ENCODE measurements at places on chromosomes 1 and 21.

DNA sequence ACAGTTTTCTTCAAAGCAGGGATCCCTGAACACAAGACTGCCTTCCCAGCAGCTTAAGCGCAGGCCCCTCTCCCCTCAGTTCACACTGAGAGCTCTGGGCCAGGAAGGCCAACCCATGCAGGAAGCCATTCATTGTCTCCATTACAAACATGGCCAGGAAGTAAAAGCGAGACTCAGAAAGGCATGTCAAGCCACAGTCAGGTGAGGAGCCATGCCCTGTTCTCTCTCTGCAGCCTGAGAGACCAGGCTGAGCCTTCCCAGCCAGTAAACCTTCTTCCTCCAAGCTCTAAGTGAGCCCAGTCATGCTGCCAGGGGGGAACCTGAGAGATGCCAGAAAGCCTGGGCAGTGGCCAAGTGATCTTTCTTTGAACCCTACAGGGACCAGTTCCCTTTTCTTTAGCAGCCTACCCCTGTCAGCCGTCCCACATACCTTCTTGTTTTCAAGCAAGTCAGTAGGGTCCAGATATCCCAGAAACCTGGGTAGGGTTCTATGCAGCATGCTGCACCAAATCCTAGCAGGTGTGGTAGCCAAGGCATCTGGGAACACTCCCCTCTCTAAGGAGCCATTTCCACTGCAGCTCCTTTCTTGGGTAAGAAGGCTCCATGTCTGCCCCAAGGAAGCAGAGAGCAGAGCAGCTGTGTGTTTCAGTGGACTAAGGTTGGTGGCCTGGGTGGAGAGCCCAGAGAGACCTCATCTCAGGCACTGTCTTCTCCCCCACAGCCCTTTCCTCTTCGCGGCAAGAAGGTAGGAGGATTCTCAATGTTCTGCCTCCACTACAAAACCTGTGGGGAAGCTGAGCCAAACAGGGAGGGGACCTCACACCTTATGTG is 977 bp downstream of the TRAF3IP3 start:
- DNase-seq, result no peak

DNA sequence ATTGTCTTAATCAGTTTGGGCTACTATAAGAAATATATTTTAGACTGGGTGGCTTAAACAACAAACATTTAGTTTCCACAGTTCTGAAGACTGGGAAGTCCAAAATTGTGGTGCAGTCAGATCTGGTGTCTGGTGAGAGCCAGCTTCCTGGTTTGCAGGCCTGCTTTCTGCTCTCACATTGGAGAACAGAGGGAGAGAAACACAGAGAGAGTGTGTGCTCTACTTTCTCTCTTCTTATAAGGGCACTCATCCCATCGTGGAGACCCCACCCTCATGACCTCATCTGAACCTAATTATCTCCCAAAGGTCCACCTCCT is 4.1 kb downstream of the LEPR start:
- DNase-seq, result no peak

- no peak for DNase-seq
Observed at GRCh38 chr21:35929901-35930300, 130.4 kb downstream of the SETD4 start.

GRCh38 chr21:26397545-26397944 is 175.5 kb downstream of the CYYR1 start:
- no peak for DNase-seq

- DNase-seq, result no peak
Observed at GRCh38 chr1:116360429-116361173, 12.4 kb upstream of the ATP1A1 start.

- no peak for DNase-seq
Observed at GRCh38 chr1:188170411-188170810, 1341.7 kb downstream of the PLA2G4A start.

GRCh38 chr1:224785622-224786021 is 143.9 kb upstream of the DNAH14 start:
- DNase-seq, result no peak

DNA sequence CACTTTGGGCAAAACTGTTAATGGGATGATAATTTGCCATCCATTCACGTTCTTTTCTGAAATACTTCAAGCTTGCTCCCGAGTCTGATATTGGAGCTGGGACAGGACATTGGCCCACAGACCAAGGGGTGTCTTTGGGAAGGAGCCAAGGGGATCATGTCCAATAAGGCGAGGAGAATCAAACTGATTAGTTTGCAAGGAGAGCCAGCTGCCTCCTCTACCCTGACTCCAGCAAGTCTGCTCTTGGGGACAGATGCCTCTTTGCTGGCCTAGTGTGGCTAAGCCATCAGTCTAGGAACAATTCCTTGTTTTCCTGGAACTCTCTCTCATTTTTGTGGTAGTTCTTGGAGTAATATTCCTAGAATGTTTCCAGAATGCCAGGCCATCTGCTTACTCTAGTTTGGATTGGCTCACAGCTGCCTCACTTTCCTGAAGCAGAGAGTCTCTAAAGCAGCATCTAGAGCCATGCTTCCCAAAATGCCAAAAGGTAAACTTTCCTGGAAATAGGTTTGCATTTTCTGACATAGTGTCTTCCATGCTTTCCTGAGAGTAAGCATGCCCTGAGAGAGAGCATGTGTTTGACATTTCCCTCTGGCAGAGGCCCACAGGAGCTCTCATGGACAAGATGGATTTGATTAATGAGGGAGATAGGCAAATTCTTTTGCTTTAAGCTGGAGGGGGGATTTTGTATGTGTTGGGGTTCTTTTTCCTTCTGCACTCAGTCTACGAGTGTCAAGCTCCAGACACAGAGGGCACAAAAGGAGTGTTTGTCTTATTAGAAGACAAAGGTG is 145.6 kb downstream of the GDAP2 start:
- no peak for DNase-seq

DNA sequence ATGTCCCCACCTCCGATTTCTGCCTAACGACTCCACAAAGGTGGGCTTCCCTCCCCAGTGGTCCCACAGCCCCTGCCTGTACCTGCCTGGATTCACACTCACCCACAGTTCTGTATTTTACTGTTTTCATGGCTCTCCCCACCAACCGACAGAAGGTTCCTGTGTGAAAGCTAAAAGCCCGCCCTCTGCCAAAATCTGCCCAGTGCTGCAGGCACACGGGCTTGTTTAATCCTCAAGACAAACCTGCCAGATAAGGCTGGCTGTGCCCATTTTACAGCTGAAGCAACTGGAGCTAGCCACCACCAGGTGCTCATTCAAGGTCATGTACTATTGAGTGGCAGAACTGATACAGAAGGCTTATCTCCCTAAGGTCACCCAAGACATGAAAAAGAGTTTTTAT is 114.5 kb downstream of the HIVEP3 start:
- no peak for DNase-seq

GRCh38 chr1:211543025-211543424 is 35.9 kb downstream of the SLC30A1 start:
- DNase-seq, result no peak

GRCh38 chr1:178881950-178882349 is 11.1 kb upstream of the ANGPTL1 start:
- no peak for DNase-seq

GRCh38 chr21:30579346-30579745 is 10.9 kb downstream of the KRTAP22-2 start:
- no peak for DNase-seq

DNA sequence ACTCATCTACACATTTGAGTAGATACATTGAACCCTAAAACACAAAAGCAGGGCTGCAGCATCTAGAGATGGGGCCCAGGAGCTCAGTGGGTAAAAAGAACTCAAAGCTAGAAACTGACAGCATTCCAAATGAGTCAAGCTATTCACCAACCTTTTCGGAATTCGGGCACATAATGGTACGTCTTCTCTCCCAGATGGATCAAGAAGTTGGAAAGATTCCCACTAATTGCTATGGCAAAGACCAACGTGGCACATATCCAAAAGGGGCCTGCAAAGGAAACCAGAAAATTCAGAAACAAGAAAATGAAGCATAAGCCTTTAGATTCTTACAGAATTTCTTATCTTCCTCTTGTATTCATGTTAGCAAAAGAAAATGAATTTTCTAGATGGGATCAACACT is 18.4 kb downstream of the YIPF1 start:
- no peak for DNase-seq

DNA sequence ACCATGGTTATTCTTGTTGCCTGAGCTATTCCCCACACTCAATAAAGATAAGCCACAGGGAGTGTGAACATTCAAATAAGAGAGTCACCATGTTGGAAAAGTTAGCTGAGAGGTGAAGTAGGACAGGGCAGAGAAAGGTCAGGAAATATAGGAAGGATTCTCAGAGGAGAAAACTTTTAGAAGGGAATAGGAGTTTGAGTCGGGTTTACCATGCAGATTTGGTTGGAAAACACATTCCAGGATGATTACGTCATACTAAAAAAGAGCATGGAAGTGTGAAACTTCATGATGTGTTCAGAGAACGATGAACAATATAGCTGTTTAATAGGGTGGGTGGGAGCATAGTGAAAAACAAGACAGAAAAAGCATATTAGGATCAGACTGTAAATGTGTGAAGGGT is 1125.3 kb upstream of the ADGRL2 start:
- no peak for DNase-seq

DNA sequence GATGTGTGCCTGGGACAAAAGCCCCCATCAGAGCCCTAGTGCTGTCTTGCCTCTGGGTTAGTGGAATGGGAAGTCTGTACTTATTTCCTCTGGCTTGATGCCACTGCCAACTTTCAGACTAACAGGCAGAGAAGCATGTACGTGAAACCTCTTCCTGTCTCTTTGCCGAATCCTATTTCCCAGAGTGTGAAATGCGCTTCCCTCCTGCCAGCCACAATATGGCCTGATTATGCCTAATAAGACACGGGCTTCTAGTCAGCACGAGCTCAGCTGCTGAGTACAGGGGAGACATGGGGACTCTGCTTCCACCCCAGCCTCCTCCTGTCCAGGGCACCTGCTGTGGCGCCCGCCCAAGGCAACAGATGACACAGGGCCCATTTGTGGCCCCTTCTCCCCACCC is 111.4 kb downstream of the KCND3 start:
- DNase-seq, result no peak

GRCh38 chr1:116448785-116449385 is 75.8 kb downstream of the ATP1A1 start:
- DNase-seq, result no peak

DNA sequence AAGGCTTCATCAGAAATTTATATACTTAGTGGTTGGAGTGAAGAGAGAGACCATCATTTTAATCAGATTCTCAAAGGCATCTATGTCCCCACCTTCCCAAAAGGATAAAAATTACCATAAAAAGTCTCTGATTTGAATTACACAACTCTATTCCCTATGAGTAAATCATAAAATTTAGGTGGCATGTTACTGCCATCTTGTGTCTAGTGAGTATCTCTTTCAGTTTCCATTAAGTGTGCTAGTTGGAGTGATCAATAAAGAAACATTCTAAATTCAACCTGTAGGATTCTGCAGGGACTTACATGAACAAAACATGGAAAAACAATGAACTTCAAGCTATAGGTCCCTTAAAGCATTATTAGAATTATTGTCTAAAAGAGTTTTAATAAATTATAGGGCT is 655.4 kb downstream of the LTN1 start:
- no peak for DNase-seq

- no peak for DNase-seq
Observed at GRCh38 chr1:229181419-229181818, 89.5 kb upstream of the RAB4A start.

- no peak for DNase-seq
Observed at GRCh38 chr1:159201642-159202041, 3.0 kb upstream of the ACKR1 start.

DNA sequence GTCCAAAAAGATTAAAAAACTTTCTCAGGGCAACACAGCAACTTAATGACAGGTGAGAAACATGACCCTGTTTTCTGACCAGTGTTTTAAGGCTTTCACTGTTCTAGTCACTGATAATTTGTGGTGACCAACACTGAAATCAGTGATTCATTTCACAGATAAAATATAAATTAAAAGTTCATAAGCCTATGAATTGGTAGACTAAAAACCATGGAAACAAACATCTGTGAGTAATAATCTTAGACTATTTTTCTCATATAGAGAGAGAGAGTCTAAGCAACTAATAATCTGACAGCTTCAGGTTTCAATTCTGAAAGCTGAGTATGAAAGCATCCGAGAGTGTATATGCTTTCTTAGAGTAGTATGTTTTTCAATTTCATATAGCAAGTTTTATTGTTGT is 536.9 kb downstream of the ADGRL2 start:
- no peak for DNase-seq

- DNase-seq, result no peak
Observed at GRCh38 chr1:71448444-71448843, 367.6 kb upstream of the ZRANB2 start.

- DNase-seq, result no peak
Observed at GRCh38 chr1:232096751-232097150, 470.2 kb downstream of the DISC1 start.

GRCh38 chr1:214467078-214467585 is 84.3 kb downstream of the PTPN14 start:
- DNase-seq, result no peak

DNA sequence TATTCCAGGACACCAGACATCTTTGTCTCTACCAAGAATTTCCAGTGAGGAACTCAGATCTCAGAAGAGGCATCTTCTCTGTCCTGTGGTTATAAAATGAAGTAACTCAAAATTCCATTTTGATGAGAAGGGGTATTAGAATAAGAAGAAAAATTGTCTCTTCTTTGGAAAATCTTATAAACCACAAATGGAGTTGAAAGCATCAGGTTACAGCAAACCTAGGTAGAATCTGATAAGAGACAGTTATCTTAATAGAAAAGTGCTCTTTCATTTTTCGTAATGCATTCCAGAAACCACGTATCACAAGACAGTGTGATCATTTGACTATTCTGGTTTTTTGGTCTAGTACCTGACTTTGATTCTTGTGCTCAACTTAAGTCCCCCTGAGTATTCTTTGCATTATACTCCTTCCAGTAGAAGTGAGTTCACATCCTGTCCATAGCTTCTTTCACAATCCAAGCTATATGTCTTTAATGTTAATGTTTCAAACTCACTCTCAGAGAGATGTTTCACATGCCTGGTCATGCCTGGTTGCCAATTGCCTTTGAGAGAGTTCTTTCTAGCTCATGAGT is 120.9 kb upstream of the PRDX6 start:
- peak; percentile 19 for DNase-seq

DNA sequence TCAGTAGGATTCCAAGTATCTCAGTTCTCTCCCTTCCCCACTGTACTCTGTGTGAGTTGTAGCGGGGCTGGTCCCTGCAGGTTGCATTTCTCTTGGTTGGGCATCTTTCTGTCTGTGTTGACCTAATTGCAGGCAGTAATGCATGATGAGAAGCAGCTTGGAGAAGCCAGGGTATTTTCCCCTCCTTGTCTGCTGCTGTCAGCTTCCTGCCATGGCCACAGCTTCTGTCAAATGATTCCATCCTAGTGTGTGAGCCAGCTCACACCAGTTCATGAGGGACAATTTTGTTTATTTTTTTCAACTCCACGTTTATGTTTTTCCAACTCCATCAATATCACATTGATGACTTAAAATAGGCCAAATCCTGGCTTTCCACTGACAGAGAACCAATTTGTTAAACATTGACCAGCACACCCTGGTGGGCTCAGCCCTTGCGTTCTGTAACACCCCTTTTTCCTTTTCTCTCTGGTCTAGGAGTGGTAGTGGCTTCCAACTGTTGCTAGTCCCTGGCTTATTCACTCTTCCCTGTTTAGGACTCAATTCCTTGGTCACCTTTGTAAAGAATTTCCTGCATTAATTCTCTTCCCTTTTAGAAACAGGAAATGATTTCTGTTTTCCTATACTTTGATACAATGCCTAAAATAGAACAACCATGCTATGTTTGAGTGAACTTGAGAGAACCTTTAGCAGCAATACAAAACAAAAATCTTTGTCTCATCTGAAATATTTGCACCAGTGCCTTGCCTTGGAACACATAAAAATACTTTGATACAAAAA is 44.9 kb upstream of the APOBEC4 start:
- no peak for DNase-seq
